ENCODE measurements at places on chromosomes 11 and 22. TPM values are rescaled to one million over a fixed set of nuclear protein-coding genes. Genes with fewer than 3 reads are reported as not detected.

RASL10A gene
- 0.54 TPM for polyA plus RNA-seq

FLRT1 gene
- 3.9 TPM for polyA plus RNA-seq

- no peak for DNase-seq
These were observed 35.8 kb upstream of the POU2AF2 start for GRCh38 chr11:111209543-111210355.

- no peak for DNase-seq
These were observed 795 bp downstream of the ZBTB3 start for GRCh38 chr11:62752994-62753735.

DNA sequence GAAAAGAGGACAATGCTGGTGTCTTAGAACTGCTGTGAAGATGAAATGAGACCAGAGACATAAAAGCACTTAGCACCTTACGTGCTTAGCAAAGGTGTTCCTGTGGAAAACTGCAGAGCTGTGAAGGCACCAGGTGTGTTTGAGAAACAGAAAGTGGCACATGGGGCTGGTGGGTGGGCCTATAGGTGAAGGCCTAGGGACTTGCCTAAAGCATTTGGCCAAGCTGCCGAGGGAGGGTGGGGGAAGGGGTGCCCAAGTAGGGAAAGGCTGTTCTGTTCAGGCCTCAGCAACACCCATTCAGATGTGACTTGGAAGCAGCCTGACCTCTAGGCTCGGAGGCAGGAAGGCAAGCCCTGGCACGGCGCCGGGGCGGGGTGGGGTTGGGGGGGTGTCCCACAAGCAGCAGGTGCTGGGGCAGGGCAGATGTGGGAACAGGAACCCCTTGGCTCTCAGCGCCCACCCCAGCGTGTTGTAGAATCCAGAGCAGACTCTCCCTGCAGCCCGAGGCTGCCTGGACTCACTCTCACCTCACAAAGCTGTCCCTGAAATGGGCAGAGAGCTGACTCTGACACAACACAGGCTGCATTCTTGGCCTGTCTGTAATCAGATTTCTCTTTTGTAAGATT lies 366.7 kb upstream of the NARS2 start:
- DNase-seq: no peak

GRCh38 chr22:28375761-28376534 lies 303.7 kb downstream of the TTC28 start:
- no peak for DNase-seq

GRCh38 chr22:27146866-27147633 lies 489.7 kb downstream of the MIAT start:
- no peak for DNase-seq

DNA sequence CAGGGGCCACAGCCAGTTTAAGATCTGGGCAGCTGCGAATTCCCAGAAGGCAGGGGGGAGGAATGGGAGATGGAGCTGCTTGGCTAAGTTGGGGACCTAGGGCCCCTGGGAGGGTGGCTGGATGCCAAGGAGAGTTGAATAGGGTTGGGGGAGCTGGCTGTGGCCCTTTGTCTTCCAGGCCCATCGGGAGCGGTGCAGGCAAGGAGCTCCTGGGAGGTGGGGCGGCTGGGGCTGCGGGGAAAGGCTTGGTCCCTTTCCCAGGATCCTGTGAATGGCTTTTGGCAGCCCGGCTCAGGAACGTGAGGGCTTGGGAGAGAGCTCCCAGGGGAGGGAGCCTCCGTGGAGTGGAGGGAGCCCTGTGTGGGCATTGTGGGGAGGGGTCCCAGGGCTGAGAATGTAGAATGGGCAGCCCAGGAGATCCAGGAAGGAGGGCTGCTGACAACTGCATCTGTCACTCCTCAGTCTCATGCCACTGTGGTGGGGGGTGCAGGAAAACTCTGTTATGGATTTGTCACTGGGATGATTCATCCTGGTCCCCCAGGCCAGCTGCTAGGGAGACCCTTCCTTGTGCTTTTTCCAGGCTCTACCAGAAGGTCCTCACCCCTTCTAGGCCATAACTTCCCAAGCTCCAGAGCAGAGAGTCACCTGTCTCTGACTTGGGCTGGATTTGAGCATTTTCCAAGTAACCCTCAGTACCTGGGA lies 6.0 kb downstream of the FREY1 start:
- DNase-seq: peak; percentile 54

DNA sequence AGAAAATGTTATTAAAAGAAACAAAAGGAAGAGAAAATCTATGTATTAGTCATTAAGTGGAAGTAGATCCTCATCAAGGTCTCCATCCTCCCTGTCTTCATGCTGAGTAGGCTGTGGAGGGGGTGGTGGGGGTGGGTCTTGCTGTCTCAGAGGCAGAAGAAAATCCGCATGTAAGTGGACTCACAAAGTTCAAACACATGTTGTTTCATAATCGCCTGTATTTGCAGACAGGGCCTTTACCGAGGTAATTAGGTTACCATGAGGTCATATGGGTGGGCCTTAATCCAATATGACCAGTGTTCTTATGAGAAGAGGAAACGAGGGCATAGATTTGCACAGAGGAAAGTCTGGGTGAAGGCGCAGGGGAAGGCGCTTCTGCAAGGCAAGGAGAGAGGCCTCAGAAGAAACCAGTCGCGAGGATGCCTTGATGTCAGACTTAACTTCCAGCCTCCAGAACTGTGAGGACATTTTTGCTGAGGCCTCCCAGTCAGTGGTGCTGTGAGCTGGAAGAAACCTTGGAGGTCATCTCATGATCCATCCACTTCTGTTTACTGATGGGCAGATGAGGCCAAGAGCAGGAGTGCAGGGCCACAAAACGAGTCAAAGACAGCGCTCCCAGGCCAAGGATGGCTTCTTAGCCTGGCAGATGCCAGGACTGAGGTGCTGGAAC lies 49.3 kb upstream of the THY1 start:
- DNase-seq: no peak

- DNase-seq: no peak
These were observed 39.7 kb downstream of the DEUP1 start for GRCh38 chr11:93370260-93370659.

DNA sequence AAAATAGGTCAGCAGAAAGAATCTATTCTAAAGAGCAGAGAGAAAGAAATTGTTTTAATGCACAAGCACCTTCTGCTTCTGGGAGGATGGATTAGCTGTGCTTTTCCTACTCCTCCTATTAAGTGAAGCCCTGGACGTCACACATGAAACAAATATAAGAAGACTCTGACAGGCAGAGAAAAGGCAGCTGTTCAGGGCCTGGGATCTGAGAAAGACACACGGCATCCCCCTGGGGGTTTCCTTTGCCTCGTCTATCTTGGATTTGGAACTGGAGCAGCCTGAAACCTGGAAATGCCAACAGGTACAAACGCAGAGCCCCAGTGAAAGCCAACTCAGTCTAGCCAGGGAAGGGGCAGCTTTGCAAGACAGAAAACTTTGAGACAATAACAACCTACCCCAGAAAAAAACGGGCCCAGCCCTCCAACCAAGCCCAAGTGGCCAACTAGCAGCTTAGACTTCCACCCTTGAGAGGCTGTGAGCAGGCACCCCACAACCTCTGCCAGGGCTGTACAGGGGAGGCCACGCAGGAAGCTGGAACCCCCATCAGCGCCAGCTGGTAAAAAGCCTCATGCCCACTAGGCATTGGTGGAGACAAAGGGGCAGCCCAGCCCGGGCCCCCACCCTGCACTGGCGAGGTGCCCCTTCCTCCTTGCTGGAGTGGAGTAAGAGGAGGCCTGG lies 7.3 kb downstream of the CERK start:
- no peak for DNase-seq

DNA sequence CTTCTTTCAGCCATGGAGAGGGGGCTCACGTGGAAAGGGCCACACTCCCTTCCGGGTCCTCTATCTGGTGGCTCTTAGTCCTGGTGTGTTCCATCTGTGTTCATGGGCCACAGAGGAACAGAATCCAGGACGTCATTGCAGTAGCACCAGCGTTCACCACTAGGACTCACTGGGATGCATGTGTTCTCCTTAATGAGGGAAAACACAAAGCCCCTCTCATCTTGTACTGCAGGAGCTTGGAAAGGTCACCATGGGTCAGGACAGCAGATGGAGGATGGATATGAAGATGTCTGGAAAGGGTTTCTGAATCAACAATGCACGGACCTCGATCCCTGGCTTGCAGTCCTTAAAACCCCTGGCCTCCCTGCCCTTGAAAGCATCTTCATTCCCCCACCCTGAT lies 113.8 kb upstream of the THY1 start:
- no peak for DNase-seq

- peak; percentile 78 for DNase-seq
These were observed at the start of gene SPINDOC for GRCh38 chr11:63813035-63813562. Gene SPINDOC (plus strand): TSS chr11:63813456. CDS start chr11:63813687, 231 bp downstream.
